ENCODE measurements at places on chromosomes 16 and 17. TPM values are rescaled to one million over a fixed set of nuclear protein-coding genes. Genes with fewer than 3 reads are reported as not detected.

The OTOP2 gene
- not detected for polyA plus RNA-seq

The NPIPA3 gene
- polyA plus RNA-seq = 5.4 TPM

The MYH1 gene
- polyA plus RNA-seq = 0.10 TPM

The PHKB gene
- polyA plus RNA-seq = 32.7 TPM

The AURKB gene
- polyA plus RNA-seq = 22.9 TPM

The MT1A gene
- polyA plus RNA-seq = 2.3 TPM
